ENCODE measurements at places on chromosomes 4 and X.

DNA sequence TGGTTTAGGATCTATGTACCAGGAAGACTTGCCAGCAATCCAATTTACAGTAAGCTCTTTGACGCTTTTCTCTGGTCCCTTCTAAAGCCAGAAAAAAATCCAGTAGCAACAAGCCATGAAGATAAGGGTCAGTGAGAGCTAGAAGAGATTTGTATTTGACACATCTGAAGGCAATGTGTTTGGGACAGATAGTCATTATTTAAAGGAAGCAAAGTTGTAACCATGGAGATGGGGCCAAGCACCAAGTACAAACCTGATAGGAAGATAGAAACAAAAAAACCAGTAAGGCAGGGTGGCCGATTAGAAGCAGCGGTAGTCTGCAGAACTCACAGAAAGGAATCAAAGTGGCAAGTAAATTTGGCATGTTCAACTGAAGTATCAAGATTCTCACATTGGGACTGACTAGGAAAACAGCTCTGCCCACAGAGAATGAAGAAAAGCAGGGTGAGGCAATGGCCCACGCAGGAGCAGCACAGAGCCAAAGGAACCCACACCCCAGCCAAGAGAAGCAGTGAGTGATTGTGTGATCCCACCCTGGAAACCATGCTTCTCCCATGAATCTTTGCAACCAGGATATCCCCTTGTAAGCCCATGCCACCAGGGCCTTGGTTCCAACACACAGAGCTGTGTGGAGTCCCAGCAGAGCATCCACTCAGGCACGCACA, 12.9 kb upstream of the C4orf54 start:
- no peak for DNase-seq

DNA sequence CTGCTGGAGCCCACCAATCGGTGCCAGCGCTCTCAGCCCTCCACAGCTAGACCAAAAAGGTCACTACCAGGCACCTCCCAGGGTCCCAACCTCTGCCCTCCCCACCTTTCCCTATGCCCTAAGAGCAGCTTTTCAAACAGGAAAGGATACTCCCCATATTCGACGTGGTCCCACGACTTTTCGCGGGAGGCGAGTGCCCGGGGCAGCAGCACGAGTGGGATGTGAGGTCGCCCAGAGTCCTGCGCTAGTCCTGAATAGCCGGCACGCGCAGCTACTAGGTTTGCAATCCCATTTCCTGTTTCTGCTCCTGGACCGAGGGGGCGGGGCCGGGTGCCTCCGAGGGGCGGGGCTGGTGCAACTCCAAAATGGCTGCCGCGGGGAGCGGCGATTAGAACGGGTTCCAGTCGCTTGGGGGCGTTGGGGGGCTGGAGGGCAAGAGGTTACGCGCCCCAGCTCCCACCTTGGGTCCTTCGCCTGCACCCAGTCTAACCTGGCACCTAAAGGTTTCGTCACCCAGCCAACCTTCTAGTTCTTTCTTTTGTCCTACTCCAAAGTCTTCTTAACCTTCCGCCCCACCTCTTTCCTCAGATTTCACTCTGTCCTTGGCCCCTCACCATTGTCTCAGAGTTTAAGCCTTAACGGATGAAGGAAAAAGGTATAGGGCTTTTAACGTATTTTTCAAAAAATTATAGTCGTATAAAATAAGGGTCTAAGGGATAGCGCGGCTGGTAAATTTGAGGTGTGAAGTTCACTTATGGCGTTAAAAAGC, 85.0 kb upstream of the TENT5D start:
- peak; percentile 2 for DNase-seq

- DNase-seq: no peak
Observed at GRCh38 chrX:77786365-77786680, 307 bp upstream of the ATRX start.

GRCh38 chr4:20370274-20370673, 118.6 kb downstream of the SLIT2 start:
- DNase-seq: no peak

DNA sequence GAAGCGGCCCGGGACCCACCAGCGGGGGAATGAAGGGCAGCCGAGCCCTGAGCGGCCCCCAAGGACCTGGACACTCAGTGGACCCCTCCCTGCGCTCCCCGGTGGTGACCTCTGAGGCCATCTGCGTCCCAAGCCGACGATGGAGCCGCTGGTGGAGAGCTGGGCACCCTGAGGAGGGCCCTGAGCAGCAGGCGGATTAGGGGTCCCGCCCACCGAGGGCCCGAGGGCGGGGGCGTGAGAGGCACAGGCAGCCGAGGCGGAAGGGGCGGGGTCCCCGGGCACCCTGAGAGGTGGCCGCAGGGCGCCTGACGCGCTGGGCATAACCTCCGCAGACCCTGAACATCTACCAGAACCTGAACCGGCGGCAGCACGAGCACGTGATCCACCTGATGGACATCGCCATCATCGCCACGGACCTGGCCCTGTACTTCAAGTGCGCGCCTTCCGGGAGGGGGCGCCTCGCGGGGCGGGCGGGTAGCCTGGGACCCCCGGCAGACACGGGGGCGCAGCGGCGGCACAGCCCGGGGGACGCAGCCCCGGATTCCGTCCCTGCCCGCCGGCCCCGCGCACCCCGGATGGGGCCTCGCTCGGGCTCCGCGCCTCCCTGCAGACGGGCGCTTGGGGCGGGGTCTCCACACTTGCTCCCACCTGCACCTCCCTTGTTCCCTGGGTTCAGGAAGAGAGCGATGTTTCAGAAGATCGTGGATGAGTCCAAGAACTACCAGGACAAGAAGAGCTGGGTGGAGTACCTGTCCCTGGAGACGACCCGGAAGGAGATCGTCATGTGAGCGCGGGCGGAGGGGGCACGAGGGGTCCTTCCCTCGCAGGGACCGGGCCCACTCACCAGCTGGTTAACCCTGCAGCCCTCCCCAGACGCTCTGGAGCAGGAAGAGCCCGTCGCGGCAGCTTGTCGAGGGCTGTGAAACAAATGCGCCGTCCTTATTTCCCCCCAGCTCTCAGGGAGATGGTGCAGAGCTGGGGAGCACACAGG, 10.3 kb downstream of the ATP5ME start:
- peak; percentile 76 for DNase-seq

DNA sequence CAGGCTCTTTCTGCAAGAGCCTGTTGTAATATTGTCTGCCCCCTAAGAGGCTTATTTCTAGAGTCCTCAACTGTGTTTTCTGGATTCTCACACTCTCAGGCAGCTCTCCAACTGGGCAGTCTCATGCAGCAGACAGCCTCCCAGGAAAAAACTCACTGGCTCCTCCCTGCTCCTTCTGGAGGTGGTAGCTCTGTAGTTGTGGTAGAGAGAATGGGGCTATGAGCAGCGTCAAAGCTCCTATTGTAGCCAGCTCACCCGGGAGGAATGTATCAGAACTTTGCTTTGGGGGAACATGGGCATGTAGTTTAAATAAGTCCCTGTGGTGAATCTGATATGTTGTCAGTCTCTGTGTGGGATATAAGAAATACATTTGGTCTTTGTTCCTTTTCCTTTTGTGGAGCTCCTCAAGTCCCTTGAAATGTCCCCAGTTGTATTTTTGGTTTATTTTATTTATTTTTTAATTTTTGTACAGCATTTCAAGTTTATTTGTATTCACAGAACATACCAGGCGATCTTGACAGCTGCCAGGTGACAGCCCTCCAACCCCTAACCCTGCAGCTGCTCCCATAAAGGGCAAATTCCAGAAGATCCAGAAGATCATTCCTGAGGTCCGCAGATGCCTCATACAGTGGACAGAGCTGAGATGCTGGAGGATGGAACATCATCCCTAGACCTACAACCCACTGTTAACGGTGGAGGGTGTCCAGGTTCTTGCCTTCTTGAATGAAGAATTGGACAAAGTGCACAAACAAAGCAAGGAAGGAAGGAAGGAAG, 45.7 kb downstream of the TRIM61 start:
- no peak for DNase-seq

DNA sequence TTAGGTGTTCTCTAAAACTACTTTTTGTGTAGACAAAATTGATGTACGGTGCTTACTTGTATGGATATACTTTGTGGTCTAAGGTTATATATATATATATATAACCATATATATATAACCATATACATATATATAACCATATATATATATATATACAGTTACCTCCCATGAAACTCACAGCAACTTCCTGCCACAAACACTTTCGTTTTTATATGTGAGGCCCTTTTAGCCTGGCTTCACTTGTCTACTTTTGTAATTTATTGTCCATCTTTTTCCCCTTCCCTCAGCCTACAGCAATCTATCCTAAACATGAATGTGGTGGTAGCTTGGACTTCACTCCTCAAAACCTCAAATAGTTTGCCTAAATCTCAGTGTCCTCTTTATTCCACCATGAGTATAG, 72.8 kb upstream of the NPFFR2 start:
- no peak for DNase-seq

GRCh38 chrX:69130439-69130838, 34.8 kb downstream of the PJA1 start:
- no peak for DNase-seq

GRCh38 chr4:145788755-145789154, 108.8 kb downstream of the C4orf51 start:
- no peak for DNase-seq

GRCh38 chrX:98646351-98646750, 1762.6 kb downstream of the RPA4 start:
- no peak for DNase-seq

GRCh38 chrX:107293056-107293455, 86.6 kb downstream of the DNAAF6 start:
- DNase-seq: no peak

GRCh38 chr4:94722748-94723147, 35.0 kb upstream of the BMPR1B start:
- no peak for DNase-seq

- no peak for DNase-seq
Observed at GRCh38 chr4:25654031-25654970, 1.4 kb upstream of the SLC34A2 start.

GRCh38 chrX:42691196-42691595, 86.8 kb downstream of the PPP1R2C start:
- no peak for DNase-seq

GRCh38 chrX:47186096-47186740, 7.4 kb upstream of the UBA1 start:
- DNase-seq: no peak

GRCh38 chr4:99669084-99669483, 11.5 kb upstream of the C4orf54 start:
- DNase-seq: no peak

- no peak for DNase-seq
Observed at GRCh38 chrX:147710301-147710700, 201.4 kb upstream of the FMR1 start.

DNA sequence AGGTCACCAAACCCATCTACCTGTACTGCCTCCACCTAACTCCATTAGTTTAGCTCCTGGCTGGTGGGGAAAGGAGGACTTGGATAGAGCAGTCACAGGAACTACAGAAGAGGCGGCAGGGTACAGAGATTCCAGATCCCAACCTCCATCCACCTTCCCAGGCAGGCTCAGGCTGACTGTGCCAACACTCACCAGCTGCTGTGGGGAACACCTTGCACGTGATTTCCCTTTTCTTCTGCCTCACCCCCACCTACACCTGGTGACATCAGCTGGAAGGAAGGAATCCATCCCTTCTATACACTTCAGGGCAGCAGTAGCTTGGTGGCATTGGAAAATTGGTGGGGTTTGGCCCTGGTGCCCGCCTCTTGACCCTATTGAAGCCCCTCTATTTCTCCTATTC, 41.5 kb downstream of the EFNB1 start:
- DNase-seq: no peak

- DNase-seq: no peak
Observed at GRCh38 chr4:145195167-145195952, 15.0 kb upstream of the OTUD4 start.

- no peak for DNase-seq
Observed at GRCh38 chr4:102492531-102493241, 8.5 kb upstream of the NFKB1 start.

DNA sequence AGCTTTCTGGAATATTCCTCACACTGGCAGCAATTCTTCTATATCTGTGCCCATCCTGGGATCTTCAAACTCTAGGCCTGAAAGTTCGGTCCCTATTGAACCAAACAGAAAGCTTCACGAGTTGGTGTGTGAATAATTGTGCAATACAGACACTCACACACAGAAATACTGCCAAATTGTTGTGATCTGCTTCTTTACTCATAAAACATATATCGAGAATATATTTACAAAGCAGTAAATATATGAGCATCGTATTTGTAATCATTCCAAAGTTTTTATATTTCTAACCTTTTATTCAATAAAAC, 56.6 kb upstream of the BEX4 start:
- DNase-seq: no peak

Measured in stimulated activated CD4-positive, alpha-beta T cell treated with anti-CD3 and anti-CD28 coated beads, Interleukin-1b, Interleukin-23, amount 100 ng/mL, for 48 hours (primary cell).